ENCODE measurements at places on chromosomes 6 and 20.

DNA sequence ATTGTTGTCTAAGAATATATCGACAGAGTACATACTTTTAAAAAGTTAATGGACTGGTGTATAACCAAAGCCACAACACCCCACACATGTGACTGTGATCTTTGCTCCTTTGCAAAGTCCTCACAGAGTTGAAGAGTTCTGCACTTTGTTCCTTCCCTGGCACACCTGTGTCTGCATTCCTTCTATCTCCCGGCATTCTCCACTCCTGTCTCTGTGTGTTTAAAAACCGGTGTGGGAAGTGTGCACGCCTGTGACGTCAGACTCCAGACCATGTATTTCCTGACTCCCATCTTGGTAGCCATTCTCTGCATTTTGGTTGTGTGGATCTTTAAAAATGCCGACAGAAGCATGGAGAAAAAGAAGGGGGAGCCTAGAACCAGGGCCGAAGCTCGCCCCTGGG, at the start of gene IYD:
TSS of gene IYD (plus strand) at position 251 of the 400 bp plus-strand sequence. CDS start at position 271, 20 bp downstream.
- DNase-seq, result no peak

DNA sequence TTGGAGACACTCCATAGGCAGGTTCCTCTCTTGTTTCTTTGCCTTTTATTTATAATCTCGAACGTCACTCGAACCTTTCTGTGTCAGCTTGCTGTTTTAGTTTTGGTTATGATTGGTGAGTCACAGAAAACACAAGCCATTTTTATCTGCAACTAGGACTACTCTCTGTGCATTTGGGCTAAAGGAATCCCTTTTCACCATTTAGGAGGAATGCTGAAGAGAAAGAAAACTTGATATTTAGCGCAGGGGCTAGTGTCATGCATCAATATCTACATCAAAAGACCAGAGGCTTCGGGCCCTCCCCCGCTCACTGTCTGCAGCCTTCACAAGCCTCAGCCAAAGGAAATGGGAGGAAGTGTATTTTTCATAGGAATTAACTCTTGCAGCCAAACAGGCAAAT, 507.8 kb upstream of the CITED2 start:
- DNase-seq, result no peak

DNA sequence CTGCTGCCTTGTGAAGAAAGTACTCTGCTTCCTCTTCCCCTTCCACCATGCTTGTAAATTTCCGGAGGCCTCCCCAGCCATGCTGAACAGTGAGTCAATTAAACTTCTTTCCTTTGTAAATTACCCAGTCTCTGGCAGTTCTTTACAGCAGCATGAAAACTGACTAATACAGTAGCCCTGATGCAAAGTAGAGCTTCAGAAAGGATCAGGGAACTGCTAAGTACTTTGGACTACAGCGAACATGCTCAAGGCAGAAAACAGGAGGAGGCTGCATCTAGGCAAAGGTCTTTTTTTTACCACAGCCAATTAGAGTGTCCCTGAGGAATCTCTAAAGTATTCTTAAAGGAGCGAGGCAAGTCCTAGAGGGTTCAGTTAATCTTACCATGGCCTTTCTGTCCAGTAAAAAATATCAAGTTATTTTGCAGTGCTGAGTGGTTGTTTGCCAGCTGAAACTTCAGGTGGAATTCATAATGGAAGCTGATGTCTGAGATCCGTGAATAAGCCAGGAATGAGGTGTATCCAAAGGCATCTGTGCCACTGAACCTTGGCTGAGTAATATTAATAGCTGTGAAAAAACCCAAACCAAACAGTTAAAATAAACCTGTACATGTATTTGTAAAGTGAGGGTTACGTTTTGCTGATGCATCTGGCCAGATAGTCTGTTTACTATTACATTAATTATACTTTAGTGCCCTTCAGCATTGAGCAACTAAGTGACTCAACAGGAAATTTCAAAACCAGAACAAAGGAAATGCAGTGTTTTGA, 170.4 kb downstream of the PHF3 start:
- no peak for DNase-seq

DNA sequence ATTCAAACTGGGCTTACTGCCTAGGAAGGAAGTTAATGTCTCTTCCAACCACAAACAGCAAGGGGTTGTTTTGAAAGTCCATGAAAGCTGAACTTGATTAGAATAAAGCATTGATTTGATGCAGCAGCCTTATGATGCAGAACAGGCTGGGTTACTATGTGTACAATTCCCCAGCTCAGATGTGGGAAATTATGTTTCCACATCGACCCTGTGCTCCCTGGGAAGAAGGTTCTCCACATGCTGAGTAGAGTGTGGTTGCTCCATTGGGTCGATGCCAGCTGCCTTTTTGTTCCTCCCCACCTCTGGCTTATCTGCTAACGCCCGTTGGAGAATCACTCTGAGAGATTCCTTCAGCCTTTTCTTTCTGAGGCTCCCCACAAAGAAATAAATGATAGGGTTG, 1.2 kb downstream of the MAS1L start:
- no peak for DNase-seq
